ENCODE measurements at places on chromosomes 13 and 19. TPM values are rescaled to one million over a fixed set of nuclear protein-coding genes. Genes with fewer than 3 reads are reported as not detected.

ZNF382 gene
- 11.3 TPM for polyA plus RNA-seq

CYP4F12 gene
- polyA plus RNA-seq = 0.94 TPM

ATP1A3 gene
- 0.96 TPM for polyA plus RNA-seq

ANGPTL8 gene
- polyA plus RNA-seq = not detected

MUC16 gene
- polyA plus RNA-seq = not detected

TINCR gene
- polyA plus RNA-seq = 2.8 TPM

PPM1N gene
- not detected for polyA plus RNA-seq

KIR2DL1 gene
- polyA plus RNA-seq = not detected

APOC1 gene
- 7.9 TPM for polyA plus RNA-seq

DOCK6 gene
- polyA plus RNA-seq = 23.7 TPM

EPS8L1 gene
- polyA plus RNA-seq = 2.8 TPM

SIGLEC11 gene
- polyA plus RNA-seq = not detected

CCDC70 gene
- not detected for polyA plus RNA-seq

ASPDH gene
- 0.73 TPM for polyA plus RNA-seq

CDADC1 gene
- polyA plus RNA-seq = 8.9 TPM

CD70 gene
- 0.85 TPM for polyA plus RNA-seq

ODAD3 gene
- polyA plus RNA-seq = not detected

ICAM4 gene
- polyA plus RNA-seq = not detected

Data from muscle of arm (tissue), 14 donors.